ENCODE measurements at places on chromosomes 4 and X.

- DNase-seq, result no peak
Measured at GRCh38 chr4:32768664-32769389, 2048.7 kb downstream of the PCDH7 start.

- DNase-seq, result no peak
Measured at GRCh38 chr4:44632733-44633132, 18.7 kb downstream of the YIPF7 start.

DNA sequence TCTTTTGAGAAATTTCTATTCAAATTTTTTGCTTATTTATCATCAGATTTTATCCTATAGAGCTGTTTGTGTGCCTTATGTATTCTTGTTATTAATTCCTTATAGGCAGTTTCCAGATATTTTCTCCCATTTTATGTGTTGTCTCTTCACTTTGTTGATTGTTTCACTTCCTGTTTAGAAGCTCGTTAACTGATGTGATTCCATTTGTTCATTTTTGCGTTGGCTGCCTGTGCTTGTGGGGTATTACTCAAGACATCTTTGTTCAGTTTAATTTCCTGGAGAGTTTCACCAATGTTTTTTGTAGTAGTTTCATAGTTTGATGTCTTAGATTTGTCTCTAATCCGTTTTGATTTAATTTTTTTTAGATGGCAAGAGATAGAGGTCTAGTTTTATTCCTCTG lies 14.6 kb downstream of the ZNF718 start:
- no peak for DNase-seq

- DNase-seq, result no peak
Measured at GRCh38 chrX:68708503-68709290, 61.2 kb downstream of the STARD8 start.

DNA sequence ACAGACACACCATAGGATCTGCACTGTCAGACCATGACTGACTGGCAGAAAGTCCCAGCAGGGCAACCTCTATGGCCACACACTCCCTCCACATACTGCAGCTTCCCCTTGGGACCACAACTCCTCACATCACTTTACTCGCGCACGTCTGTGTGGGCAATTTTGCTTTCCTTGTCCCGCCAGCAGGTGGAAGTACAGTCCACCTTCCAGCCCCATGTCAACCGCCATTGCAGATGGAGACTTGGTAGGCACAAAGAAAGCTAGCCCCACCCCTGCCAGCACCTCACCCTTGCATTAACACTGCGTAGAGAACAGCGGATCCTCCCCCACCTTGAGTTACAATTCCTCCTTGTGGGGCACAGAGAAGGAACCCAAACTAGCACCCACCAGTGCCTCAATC lies 74.4 kb upstream of the NAP1L2 start:
- no peak for DNase-seq

DNA sequence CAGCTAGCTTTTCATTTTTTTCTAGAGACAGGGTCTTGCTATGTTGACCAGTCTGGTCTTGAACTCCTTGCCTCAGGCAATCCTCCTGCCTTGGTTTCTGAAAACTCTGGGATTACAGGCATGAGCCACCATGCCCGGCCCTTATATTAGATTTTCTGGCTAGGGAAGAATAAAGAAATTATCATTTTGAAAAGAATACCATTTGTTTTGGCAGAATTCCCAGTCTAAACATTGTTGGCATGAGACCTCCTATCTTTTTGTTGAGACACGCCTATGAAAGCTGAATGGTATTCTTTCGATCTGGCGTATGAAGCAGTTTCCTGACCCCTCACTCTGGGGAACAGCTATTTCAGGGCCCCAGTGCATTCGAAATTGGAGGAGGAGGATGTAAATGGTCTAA lies 107.0 kb downstream of the REPS2 start:
- no peak for DNase-seq

GRCh38 chr4:105155426-105155825 lies 8.8 kb downstream of the TET2 start:
- no peak for DNase-seq

DNA sequence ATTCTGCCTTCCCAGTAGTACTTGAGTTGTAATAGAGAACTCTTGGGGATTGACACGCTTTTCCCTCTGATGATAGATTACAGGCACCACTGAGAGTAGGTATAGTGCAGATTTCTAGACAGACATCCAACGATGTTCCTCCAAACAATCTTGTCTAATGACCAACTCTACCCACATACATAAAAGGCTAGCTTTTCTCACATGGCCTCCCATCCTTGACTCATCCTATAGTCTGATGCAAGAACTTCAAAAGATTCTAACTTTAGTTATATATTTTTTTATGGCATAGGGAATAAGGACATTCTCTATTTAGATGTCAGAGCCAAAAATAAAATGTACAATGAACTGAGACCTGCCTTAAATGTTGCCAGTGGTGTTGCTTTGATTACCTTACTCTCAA lies 60.9 kb downstream of the GLRA2 start:
- no peak for DNase-seq

GRCh38 chrX:48523682-48524081 lies 2.1 kb downstream of the EBP start:
- no peak for DNase-seq

DNA sequence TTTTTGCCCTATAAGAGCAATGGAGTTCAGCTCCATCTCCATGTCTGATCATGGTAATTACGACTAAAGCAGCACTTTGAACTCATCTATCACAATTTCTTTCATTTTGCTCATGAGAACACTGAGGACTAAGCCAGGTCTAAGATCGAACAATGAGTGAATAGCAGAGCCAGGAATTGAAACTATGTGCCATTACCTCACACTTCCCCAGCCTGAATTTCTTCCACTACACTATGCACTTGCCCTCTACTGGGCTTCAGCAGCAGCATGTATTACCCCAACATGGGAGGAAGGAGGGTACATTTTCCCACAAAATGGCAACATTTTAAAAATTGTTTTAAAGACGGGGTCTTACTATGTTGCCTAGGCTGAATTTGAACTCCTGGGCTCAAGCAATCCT lies 274.7 kb upstream of the FGF13 start:
- no peak for DNase-seq

GRCh38 chr4:155609455-155610059 lies 57.1 kb upstream of the GUCY1A1 start:
- no peak for DNase-seq

- DNase-seq, result no peak
Measured at GRCh38 chr4:123841447-123842121, 445.0 kb downstream of the SPRY1 start.

DNA sequence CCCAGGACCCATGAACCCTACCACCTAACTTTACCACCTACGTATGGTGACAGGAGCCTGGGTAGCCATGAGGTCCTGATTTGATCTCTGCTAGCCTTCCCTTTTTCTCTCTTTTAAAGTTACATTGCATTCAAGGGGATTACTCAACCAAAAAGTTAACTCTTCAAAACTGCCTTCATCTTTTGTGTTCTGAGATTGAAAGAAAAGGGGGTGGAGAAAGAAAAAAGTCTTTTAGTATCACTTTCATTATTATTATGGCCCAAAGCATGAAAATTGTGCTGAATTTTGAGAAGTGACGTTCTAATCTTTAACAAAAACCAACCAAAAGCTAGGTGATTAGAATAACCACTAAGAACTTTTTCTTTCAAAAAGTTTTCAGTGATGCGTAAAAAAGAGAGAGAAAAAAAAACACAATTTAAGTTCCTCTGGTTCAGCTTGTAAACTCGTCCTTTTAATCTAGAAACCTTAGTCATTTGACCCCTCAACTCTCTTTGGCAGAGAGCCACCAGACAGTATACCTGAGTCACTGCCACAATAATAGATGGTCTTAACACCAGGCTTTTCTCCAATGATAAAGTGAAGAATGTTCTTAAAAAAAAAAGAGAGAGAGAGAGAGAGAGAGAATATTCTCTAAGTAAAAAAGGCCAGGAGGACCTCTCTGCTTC lies 347.4 kb upstream of the FGF13 start:
- DNase-seq, result no peak

DNA sequence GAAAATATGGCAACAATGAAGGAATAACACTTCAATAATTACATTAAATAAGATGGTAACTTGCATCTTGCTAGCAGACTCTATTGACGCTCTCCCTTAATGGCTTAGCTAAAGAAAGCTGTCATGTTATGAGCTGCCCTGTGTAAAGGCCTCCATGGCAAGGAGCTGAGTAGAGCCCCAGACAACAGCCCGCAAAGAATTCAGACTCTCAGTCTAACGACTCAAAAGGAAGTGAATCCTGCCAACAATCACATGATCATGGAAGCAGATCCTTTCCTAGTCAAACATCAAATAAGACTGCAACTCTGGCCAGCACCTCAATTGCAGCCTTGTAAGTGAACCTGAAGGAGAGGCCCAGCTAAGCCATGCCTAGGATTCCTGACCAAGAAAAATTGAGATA lies 157.6 kb downstream of the MAB21L2 start:
- no peak for DNase-seq

DNA sequence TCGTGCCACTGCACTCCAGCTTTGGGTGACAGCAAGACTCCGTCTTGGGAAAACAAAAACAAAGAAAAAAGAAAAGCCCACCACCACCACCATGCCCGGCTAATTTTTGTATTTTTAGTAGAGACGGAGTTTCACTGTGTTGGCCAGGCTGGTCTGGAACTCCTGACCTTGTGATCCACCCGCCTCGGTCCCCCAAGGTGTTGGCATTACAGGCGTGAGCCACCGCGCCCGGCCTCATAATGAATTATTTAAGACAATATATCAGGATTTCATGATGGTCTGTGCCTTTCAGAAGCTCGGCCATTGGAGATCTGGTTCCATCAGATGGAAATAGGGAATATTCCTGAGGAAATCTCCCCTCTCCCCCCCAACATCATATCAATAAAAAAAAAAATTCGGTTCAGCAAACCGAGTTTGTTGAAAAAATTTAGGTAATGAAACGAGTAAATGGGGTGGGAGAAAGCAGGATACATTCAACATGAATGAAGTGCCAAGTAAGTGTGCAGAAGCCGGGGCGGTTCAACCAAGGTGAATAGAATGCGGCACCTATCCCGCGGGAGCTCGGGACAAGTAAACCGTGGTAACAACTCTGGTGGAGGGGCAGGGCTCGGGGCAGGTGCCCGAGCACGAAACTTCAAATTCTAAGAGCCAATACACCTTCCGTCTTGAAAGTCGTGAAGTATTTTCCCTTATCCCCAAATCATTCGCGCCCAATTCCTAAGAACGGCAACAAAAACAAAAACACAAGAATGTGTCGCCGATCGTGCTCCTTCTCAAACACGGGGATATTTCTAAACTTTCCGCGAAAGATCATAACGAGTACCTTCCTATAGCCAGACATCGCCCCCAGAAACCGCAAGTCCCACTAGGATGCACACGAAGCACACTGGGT lies 773 bp upstream of the TXLNG start:
- DNase-seq, result no peak

DNA sequence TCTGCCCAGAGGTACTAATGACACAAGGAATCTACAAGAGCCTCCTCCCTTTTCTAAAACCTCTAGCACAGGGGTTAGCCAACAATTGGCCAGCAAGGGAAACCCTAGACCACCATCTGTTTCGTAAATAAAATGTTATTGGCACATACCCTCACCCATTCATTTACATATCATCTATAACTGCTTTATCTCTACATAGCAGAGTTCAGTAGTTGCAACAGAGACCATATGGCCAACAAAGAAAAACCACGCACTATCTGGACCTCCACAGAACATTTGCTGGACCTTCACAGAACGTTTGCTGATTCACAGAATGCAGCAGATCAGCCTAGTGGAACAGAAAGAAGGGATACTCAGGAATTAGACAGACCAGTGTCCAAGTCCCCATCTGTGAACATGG lies 9.4 kb downstream of the SLC2A9 start:
- DNase-seq, result no peak

GRCh38 chr4:98517218-98518021 lies 141.0 kb downstream of the TSPAN5 start:
- no peak for DNase-seq

- DNase-seq, result no peak
Measured at GRCh38 chr4:32499171-32499570, 1779.0 kb downstream of the PCDH7 start.

GRCh38 chr4:110064295-110064694 lies 134.1 kb downstream of the ELOVL6 start:
- DNase-seq, result no peak

DNA sequence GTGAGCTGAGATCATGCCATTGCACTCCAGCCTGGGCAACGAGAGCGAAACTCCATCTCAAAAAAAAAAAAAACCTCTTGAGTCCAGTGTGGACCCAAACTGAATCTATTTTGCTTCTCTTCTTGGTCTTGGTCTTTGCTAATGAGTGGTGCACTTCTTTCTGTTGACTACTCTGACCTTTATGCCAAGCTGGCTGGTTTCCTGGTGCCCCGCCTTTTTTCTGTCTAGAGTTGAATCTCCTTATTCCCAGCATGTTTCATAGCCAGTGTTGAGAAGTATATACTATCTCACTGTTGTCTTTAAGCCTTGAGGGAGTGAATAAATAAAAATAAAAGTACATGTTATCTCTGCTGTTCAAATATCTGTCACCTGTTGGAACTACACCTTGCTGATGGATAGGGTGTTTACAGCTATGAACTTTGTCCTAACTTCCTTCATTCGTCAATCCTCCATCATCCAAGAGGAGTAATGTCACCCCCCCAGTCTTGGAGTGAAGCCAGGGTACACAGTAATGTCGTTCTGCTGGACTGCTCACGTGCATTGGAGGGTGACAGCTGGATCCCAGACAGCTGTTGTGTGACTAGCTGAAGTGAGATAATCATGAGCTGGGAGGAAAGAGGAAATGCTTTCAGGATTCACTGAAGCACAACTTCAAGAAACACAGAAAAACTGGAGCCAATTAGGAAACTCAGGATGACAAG lies 99.3 kb upstream of the PRKG2 start:
- no peak for DNase-seq

DNA sequence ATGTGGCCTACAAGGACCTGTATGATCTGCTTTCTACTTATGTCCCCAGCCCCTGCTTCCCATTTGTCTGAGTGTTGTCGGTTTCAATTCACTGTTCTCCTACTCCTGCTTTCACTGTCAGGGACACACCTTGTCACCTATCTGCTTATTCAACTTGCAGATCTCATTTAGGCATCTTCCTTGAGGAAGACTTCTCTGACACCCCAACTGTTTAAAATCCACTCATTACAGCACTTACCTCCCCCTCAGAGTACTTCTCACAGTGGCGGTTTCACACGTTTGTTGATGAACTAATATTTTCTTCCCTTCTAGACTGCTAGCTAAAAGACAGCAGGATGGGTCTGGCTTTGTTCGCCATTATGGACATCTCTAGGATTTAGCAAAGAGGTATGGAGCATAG lies 279.9 kb upstream of the TET2 start:
- no peak for DNase-seq

GRCh38 chr4:145755802-145756201 lies 75.9 kb downstream of the C4orf51 start:
- DNase-seq, result no peak

DNA sequence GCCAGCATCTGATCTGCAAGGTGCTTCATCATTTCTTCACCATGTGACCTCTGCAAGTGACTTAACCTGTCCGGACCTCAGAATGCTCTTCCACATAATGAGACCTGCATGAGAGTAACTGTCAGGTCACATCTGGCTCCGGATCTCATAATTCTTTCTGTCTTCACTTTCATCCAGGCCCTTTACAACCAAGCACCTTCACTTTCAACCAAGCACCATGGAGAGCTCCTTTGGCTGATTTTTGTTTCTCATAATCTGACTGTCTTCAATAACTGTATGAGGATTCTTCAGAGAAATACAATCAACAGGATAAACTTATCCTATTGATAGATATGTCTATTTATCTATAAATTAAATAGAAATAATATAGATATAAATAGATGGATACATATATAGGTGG lies 148.1 kb downstream of the VCX3A start:
- no peak for DNase-seq

- no peak for DNase-seq
Measured at GRCh38 chr4:147633113-147633512, 15.9 kb downstream of the TMEM184C start.
